ENCODE measurements at places on chromosomes 13 and 19.
A peak's percentile ranks its signal among the peaks of the same experiment; 100 is the strongest.

GRCh38 chr13:32381539-32381938 is 46.4 kb downstream of the N4BP2L1 start:
- no peak for DNase-seq

GRCh38 chr13:68551701-68552522 is 1321.8 kb upstream of the PCDH9 start:
- no peak for DNase-seq

DNA sequence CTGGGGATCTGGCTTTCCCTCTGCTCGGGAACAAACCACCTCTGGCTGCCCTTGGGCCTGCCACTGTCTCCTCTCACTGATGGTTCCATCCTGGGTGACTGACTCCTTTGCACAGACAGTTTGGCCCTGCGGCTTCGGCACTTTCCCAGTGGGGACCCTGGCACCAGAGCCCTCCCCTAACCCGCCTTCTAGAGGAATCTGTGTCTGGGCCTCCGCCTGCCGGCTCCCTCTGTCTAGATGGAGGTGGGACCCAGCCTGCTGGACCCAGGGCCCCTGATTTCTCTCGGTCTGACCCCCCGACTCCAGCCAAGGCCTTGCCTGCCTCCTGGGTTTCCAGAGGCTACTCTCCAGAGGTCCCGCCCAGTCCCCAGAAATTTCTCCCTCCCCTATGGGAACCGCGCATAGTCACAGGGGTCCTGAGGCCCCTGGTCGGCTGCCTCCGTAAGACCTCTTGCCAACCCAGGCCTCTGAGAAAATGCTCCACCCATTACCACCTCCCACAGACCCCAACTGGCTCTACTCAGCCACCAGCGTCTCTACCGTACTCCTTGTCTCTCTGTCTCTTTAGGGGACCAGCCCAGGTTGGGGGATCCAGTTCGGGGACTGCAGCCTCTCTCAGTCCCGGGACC is 2.7 kb downstream of the CCDC106 start:
- DNase-seq, result no peak

- DNase-seq, result no peak
These were observed 44.9 kb upstream of the F7 start for GRCh38 chr13:113060557-113061270.

GRCh38 chr13:113448545-113448884 is 4.8 kb downstream of the ADPRHL1 start:
- DNase-seq, result no peak

DNA sequence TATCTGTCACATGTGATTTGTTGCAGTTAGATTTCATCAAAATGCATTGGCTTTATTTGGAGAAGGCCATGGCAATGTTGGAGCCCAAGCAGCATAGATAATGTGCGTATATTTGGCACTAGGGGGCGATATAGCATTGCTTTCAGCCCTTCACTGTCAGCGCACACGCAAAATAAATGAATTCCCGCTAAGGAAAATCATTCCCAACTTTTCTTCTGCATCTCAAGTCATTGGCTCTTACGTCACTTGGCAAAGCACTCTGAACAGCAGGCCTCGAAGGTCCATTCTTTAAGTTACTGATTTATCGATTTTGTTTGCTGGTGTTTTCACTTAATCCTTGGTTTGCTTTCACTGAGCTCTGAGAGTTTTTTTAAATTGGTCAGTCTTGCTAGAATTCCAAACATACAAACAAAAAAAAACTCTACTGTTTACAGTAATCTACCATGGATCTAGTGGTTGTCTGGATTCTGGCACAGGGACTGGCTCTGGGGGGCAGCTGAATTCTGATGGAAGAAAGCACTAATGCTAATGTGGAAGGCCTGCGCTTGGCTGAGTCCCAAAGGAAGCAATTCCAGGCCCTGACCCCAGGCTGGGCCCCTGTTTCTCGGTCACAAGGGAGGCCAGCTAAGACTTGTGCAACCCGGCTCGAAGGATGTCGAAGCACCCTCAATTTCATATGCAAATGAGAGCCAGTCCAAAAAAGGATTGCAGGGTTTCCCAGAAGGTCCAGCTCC is 97.7 kb upstream of the IPO5 start:
- DNase-seq, result peak; percentile 38

DNA sequence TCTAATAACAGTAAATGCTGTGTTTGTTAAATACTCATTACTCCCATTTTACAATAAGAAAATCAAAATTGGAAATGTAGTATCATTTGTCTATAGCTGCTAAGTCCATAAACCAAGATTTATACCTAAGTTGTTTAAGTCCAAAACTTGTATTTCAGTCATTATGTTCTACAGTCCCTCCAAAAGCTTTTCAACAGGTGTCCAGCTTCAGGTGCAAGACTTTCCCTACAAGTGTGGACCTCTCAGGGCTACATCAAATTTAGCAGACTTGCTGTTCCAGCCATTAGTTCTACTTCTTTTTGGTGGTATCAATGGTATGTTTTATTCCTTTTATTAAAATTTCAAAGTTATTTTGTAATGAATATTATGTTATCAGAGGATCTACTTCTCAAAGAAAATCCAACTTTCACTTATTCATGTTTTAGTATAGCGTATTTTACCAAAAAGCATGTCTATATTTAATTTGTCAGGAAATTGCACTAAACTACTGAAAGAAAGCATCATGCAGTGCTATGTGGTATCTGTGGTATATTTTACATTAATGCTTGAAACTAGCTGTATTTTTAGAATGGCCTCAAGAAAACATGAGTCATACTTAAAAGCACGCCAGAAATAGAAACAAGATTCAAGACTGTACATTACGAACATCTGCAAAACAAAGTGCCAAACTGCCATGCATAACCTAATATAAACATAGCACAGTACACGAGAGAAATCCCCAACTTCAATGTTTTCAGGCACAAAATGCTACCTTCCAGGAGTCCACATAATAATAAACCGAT is 44.5 kb downstream of the VWA8 start:
- DNase-seq, result no peak

- DNase-seq, result no peak
These were observed 1.2 kb downstream of the C13orf46 start for GRCh38 chr13:113972451-113973217.

- DNase-seq, result no peak
These were observed 109.7 kb upstream of the MCF2L start for GRCh38 chr13:112859128-112859816.

- DNase-seq, result no peak
These were observed 6.5 kb downstream of the KCTD4 start for GRCh38 chr13:45194081-45194939.

DNA sequence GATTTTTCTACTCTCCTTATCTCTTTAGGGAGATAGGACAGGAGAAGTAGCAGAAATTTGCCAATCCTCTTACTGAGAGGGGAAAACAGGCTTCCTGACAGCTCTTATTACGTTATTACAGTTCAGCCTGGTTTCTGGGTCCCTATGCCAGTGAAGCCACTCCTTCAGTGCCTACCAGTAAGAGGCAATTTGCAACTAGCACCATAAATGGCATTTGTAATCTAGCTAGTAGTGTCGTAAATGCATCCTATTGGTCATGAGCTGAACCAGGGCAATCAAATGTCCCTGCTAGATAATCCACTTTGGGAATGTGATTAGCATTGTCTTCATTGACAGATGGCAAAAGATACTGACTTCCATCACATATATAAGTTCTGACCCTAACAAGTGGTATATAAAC is 428.8 kb downstream of the DCT start:
- DNase-seq, result no peak

- DNase-seq, result no peak
These were observed 47.1 kb downstream of the TMEM255B start for GRCh38 chr13:113806104-113806471.

DNA sequence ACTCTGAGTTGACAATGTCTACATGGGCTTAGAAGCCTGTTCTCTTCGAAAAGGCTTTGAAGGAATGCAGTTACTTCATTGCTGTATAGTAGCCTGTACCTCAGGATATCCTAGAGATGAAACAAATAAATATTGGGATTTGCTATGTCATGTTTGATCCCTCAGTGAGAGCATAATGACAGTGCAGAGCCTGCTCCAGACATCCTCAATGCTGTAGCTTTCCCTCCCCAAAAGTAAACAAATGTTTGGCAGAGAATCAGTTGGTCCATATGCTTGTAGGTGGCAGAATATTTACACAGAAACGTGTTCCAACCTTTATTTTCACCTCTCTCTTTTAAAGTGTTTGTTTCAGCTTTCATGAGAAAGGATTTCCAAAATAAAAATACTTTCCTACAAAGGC is 515.3 kb upstream of the SGCG start:
- DNase-seq, result no peak

- peak; percentile 38 for DNase-seq
These were observed 264.3 kb downstream of the FOXO1 start for GRCh38 chr13:40401911-40402776.

GRCh38 chr13:74450964-74451363 is 316.8 kb upstream of the KLF12 start:
- no peak for DNase-seq
